ENCODE measurements at places on chromosomes 12 and 14.

DNA sequence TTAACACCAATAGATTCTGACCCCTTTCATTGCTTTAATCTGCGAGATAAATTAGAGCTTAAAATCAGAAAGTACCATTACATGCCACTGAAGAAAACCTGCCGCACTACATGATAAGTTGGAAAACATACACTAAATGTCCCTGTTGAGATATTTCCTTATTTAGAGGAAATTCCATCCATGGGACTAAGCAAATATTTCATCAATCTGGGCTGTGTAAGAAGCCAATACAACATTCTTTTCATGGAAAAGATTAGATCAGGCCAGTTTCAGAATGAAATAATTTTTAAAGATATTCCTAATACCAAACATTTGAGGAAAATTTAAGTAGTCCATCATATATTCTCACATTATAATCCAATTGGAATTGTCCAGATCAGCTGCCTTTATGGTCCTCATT lies 112.8 kb downstream of the LLPH start:
- DNase-seq = no peak

GRCh38 chr12:131856366-131857097 lies 28.3 kb downstream of the MMP17 start:
- DNase-seq = no peak

DNA sequence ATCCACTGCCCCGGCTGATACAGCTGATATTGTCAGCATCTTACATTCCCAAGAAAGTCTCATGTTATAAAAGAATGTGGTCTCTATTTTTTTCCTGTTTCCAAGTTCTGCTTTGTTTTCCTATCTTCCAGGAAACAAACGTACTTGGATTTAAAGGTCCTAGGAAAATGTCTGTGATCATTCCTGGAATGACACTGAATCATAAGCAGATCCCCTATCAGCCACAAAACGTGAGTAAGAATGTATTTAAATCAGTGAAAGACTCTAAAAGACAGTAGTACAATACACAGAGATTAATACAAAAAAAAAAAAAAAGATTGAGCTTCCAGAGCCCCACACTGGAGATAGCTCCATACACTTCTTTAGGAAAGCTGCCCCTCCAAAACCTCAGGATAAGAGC lies 21.7 kb upstream of the TEAD4 start:
- no peak for DNase-seq

GRCh38 chr14:73800970-73801515 lies 50.6 kb upstream of the PTGR2 start:
- no peak for DNase-seq

- DNase-seq = no peak
These were observed 27.5 kb upstream of the MDM1 start for GRCh38 chr12:68359674-68360073.

- no peak for DNase-seq
These were observed 19.0 kb downstream of the AP5M1 start for GRCh38 chr14:57287745-57288144.

GRCh38 chr14:95711476-95712176 lies 2.3 kb downstream of the TCL1A start:
- DNase-seq = no peak

DNA sequence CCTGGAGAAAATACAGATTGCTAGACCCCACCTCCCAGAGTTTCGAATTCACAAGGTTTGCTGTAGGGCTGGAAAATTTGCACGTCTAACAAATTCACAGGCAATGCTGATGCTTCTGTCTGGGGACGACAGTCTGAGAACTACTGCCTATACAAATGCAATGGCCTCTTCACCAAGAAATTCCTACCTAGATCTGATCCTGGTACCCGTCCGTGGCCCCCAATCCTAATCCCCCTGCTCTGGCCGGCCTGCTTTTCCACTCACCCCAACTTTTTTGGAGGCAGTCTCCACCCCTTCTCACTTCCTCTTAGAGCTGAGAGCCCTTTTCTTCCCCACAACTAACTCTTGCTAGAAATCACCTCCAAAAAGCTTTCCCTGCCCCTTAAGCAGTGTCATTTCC lies 3.1 kb upstream of the SSH1 start:
- DNase-seq = no peak

DNA sequence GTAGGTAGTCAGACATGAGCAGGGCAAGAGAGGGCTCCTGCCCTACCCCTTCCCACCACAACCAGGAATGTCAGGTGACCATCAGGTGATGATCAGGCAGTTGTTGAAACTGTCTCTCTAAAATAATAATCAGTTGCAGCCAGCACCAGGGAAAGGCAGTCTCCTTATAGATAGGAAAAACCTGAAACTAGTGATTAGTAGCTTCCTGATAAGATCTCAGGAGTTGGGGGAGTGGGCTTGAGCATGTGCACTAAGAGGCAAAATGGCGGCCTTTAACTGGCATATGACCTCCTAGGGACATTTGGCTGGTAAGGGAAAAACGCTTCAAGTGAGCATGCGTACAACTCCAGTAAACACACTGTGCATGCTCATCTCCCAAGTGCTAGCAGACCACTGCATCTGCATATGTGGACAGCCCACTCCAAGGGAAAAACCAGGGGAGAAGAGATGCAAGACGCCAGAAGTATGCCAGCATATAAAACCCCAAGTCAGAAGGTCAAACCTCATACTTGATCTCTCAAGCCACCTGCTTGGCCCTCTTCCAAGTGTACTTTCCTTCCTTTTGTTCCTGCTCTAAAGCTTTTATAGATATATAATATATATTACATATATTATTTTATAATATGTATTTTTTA lies 37.1 kb downstream of the TGFB3 start:
- no peak for DNase-seq

DNA sequence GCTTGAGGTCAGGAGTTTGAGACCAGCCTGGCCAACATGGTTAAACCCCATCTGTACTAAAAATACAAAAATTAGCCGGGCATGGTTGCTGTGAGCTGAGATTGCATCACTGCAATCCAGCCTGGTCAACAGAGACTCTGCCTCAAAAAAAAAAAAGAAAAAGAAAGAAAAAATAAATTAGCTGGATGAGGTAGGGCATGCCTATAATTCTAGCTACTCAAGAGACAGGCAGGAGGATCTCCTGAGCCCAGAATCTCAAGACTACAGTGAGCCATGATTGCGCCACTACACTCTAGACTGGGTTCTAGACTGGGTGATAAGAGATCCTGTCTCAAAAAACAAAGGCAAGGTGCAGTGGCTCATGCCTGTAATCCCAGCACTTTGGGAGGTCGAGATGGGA lies 16.9 kb downstream of the PPP4R3A start:
- no peak for DNase-seq

DNA sequence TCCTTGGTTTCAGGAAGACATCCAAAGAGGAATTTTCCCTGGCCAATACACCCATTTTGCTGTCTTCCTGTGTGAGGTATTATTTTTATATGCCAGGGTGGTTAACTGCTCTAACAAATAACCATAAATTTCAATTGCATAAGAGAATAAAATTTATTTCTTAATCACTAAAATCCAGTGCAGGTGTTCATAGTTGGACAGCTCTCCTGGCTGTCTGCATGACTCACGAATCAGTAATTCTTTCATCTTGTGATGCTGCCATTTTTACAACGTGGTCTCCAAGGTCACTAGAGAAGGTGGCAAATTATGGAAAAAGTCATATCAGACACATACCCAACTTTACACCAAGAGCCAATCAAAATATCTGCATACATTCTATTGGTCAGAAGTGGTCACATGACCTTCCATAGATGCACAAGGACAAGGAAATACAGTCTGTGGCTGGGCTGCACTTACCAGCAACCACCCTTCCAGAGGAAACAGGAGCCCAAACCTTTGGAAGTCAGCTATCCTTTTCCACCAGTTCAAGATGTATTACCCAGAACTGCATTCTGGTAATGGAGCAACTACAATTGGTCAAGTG lies 193.5 kb upstream of the PLEKHG7 start:
- no peak for DNase-seq

DNA sequence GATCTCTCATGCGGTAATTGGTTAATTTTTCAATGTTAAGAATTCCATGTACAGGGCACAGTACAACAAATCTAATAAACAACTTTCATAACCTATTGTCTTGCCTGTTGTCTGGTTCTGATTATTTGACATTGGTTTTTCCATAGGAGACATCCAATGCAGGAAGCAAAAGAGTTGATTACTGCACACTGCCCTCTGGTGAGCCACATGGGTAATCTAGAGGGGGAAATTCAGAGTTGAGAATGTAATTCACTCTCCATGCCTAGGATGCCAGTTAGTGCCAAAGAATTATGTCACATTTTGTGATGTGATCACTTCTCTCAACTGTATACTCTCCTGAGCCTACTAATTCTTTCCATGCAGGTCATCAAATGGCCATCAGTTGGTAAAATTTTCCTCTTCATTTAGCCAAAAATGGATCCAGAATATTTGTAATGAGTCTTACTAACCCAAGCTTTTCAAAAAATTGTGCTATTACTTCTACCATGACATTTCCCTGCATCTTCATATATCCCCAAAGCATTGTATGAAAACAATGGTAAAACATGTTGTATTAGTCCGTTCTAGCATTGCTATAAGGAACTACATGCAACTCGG lies 17.7 kb upstream of the CCDC91 start:
- no peak for DNase-seq

- no peak for DNase-seq
These were observed 78.3 kb downstream of the SERPINA3 start for GRCh38 chr14:94690486-94690885.

DNA sequence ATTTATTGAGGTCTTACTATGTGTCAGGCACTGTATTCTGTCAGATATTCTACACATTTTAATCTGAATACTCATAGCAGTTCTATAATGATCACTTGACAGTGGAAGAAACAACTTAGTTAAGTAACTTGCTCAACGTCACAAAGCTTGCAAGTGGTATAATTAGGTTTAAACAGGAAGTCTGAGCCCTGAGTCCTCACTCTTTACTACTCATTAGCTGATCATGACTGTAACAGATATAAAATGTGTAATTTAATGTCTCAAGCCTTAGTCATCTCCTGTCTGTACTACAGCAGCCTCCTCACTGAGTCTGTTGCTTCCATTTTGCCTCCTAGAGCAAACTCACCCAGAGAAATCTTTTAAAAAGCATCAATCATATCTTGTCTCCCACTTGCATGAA lies 38.9 kb downstream of the PPP4R4 start:
- DNase-seq = no peak

- peak; percentile 96 for DNase-seq
These were observed at the start of gene PPM1A for GRCh38 chr14:60248697-60249318. TSS of gene PPM1A (plus strand) at chr14:60249221. CDS start at chr14:60282704, 33,483 bp downstream.

DNA sequence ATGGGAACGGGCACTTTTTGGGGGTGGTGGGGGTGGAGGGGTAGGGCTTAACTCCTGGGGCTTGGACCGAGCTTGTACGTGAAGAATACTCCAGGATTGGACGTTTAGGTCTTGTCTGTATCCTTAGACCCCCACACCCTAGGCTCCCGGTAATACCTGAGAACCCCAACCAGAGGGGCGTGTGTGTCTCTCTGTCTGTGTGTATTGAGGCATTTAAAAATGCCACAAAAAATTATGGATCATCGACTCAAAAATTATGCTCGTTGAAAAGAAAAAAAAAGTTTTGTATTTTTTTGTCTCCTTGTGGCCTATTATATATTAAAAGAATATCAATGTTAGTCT lies 459 bp downstream of the PPFIBP1 start:
- DNase-seq = no peak

DNA sequence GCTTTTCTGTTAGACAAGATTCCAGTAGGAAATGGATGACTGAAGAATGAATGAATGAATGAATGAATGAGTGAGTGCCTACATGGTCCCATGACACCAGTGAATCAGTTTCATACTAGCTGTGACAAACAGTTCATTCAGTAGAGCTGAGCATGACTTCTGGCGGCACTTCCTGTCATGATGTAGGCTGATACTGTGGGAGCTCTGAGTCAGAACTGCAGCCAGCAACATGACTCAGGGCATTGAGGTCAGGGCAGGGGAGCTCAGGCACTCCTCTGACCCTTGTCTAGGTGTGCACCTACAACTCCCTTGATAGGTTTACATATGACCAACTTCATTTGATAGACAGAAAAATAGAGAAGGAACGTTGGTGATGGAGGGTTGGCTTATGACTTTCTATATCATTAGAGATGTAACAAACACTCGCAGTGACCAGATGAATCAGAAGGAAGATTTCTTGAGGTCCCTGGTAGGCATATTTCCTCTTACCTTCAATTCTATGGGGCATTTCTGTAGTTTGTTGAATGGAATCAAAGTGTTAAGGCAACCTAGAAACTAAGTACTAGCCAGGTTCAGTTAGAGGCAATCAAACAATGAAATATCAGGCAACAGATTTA lies 139.3 kb upstream of the ARHGAP5 start:
- DNase-seq = no peak

DNA sequence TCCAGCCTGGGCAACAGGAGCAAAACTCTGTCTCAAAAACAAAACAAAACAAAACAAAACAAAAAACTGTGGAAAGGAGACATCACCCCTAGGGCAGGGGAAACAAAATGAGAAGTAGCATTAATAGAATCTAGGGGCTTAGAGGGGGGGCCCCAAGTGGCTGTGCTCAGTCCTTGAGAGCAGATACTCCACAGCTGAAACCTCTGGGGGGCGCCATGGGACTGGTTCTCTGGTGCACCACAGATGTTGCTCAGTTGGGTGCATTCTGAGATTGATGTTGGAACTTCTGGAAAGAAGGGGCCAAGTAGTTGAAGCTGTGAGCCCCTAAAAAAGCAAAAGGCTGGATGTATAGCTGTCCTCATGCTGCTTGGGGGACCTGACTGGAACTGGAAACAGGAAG lies 11.8 kb upstream of the SYNE2 start:
- no peak for DNase-seq

DNA sequence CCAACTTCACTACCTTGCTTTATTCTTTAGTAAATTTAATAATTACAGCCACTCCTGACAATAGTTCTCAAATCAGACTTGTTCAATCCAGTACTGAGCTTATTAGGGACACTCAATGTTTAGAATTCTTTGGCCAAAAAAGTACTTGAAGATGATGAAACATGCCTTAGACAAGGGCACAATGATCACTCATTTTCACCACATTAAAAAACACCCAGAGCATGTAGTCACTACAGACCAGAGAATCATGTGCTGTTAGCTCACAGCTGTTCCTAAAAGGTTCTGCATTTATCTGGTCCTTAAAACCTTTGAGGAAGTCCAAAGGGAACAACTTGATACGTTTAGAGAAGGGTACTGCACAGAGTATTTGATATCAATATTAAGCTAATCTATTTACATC lies 98.7 kb downstream of the INSM2 start:
- no peak for DNase-seq

DNA sequence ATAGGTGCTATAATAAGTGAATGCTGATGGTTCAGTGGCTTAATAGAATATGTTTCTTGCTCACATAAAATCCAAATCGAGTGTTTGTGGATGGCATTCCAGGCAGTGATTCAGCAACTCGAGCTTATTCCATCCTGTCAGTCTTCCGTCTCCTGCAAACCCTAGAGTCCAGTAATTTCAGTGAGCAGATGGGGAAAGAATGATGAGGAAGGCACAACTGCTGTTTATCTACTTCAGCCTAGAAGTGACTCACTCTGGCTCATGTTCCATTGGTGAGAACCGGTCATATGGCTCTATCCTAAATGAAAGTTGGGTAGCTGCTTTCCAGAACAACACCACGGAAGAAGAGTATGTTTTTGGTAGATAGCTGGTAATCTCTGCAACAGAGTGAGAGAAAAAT lies 421.8 kb upstream of the PDE3A start:
- no peak for DNase-seq

GRCh38 chr12:6765048-6765633 lies 1.0 kb upstream of the PTMS start:
- DNase-seq = peak; percentile 54
